Right renal cortex interstitium (tissue), 3 donors: ENCODE measurements at places on chromosomes 6 and 20. TPM values are rescaled to one million over a fixed set of nuclear protein-coding genes. Genes with fewer than 3 reads are reported as not detected.

Gene EEF1A2
- polyA plus RNA-seq = 1.6 TPM

Gene BPI
- polyA plus RNA-seq = 1.0 TPM

Gene AFDN
- polyA plus RNA-seq = 164 TPM

Gene MEP1A
- polyA plus RNA-seq = not detected

Gene LGSN
- polyA plus RNA-seq = 0.71 TPM

Gene EZR
- 271 TPM for polyA plus RNA-seq
